ENCODE measurements at places on chromosomes 13 and 19.
A peak's percentile ranks its signal among the peaks of the same experiment; 100 is the strongest.

- no peak for DNase-seq
These were observed 50.7 kb downstream of the NDFIP2 start for GRCh38 chr13:79531542-79532254.

DNA sequence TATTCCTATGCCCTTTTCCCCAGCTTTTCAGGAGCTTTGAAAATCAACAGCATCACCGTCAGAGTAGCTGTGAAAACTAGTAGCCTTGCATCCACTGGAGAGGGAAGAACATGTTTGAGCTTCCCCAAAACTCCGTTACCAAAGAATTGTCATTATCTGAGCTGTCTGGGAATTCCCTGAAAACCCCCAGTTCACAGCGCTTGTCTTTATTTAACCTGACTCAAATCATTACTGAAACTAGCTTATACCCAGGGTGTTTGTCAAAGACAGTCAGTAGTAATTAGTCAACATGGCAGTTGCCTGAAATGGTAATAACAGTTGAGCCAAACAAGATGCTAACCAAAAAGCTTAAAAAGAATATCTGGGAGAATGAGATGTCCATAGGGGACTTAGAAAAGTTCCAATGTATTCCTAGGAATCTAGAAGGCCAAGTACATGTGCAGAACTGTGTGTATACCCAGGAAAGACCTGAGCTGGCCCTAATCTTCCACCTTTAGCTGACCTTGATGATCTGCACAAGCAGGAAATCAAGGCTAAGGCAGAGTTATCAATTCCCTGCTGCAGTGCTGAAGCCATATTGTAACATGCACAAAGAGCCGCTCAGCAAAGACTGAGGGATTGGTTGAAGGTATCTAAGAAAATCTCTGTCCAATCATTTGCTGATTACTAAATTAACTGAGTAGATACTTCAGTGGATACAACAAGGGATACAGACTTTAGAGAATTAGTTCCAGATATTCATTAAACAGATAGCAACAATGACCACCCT, 130.8 kb downstream of the KL start:
- DNase-seq = no peak

DNA sequence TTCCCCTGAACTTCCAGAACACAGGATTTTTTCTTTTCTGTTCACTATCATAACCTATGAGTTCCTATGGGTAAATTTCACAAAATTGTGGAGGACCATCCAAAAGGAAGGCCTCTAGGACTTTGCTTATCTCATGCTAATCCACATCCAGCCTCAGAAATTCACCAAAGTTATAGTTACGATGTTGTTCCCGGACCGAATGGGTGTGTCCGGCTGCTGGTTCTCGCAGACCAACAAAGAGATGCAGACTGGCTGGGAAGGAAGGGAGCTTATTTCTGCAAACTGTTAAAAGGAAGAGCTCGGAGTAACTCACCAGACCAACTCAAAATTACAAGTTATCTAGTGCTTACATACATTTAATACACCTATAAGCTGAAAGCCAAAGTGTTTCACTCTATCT, 882.9 kb upstream of the SPRY2 start:
- DNase-seq = no peak

- DNase-seq = no peak
These were observed 16.0 kb upstream of the URI1 start for GRCh38 chr19:29926031-29926430.

DNA sequence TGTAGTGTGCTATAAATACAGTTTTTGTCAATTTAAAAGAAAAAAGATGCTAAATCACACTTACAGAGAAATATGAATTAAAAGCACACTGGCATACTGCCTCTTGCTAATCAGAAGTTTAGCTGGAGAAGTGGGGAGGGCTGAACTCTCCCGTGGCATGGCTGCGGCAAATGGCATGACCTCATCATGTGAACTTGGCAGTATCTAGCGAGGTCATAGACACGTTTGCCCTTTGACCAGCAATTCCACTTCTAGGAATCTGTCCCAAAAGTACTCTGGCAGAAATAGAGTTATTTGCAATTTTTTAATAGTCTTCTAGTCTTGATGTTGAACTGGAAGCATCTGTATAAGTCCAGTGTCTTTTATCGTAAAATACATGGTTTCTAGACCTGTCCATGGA, 42.0 kb upstream of the MCF2L start:
- no peak for DNase-seq

GRCh38 chr19:40803170-40803856, 4.3 kb downstream of the EGLN2 start:
- DNase-seq = no peak

DNA sequence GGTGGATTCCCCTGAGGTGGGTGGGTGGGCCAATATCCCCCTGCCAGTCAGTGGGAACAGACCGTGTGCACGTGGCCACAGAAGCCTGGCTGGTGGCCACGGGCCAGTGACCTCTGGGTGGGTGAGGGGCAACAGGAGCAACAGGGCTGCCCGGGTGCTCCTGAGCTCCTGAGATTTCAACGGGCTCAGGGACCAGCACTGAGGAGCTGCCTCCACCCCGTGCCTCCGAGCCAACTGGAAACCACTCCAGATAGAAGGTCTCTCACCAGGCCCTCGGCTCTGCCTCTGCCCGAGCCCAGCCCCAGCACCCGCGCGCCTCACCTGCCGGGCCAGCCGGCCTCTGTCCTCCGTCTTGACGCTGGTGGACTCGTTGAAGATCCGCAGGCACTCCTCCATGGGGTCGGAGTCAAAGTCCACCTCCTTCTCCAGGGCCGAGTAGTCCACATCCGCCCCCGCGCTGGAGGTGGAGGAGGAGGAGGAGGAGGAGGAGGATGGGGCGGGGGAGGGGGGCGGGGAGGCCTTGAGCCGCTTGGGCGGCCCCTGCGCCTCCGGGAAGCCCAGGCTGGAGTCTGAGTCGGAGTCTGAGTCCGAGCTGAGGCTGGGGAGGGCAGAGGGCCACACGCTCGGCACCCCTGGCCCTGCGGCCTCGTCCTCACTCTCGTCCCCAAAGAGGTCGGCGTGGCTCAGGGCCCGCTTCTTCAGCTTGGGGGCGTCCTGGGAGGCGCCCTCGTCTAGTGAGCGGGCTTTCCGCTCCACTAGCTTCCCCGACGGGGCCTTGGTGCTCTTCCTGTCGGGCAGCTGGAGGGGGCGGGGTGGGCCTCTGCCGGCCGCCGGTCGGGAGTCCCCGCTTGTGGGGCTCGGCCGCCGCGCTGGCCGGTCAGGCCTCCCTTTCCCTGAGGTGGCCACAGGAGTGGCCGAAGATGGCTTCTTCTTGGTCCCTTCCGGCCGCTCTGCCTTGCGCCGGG, 14.8 kb upstream of the ATP8B3 start:
- DNase-seq = peak; percentile 65

- DNase-seq = no peak
These were observed 1.8 kb downstream of the LSM4 start for GRCh38 chr19:18320865-18321733.

- no peak for DNase-seq
These were observed 4.9 kb downstream of the AP1M1 start for GRCh38 chr19:16202320-16203255.

DNA sequence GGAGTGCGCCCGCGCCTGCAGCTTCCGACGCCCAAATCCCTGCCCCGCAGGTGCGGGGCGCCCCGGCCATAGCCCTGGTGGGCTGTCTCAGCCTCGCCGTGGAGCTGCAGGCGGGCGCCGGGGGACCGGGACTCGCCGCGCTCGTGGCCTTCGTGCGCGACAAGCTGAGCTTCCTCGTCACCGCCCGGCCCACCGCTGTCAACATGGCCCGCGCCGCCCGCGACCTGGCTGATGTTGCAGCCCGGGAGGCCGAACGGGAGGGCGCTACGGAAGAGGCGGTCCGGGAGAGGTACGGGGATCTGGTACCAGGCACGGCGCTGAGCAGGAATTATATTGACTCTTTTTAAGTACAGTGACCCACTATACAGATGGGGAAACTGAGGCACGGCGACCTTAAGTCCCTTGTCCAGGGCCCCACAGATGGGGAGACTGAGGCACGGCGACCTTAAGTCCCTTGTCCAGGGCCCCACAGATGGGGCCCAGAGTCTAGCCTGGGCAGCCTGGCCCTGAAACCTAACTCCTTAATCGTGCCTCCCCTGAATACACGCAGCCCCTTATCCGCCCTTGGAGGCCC, 586 bp downstream of the MRI1 start:
- DNase-seq = peak; percentile 62

DNA sequence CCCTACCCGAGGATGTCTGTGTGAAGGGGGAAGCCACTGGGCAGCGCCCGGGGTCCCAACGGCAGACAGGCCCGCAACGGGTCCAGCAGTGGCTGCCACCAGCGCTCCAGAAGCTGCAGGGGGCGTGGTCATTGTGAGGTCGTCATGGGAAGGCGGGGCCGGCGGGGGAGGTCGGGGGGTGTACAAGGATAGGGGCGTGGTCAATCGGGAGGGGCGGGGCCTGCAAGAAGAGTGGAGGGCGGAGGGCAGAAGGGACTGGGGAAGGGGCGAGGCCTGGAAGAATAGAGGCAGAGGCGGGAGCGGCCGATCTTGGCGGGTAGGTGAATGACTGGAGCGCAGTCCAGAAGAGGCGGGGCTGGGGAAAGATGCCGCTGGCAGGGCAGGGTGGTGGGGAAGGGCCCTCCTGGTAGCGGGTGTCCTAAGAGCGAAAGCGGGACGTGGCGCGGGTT, 4.4 kb downstream of the FUZ start:
- peak; percentile 99 for DNase-seq

DNA sequence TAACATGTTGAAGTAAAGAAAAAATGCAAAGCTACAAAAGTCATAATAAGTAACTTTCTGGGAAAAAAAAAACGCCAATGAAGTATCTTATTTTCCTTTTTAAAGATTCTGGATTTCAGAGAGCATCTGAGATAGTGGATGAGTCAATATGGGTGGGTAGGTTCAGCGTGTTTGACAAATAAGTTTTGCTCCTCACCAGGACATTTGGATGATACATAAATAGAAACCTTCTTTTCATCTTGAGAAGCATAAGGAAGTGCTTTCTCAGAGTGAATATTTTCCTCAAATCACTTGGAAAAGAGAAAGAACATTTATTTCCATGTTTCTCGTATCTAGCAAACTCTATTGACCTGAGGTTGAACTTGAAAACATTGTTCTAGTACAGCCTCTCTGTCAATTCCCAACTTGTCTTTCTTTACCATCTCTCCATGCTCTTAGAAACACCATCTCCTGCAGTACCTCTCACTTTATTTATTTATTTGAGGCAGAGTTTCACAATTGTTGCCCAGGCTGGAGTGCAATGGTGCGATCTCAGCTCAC, 463.2 kb downstream of the KLF5 start:
- no peak for DNase-seq

- no peak for DNase-seq
These were observed 43.6 kb downstream of the STOML3 start for GRCh38 chr13:38947054-38947453.

- DNase-seq = no peak
These were observed 279.8 kb upstream of the DACH1 start for GRCh38 chr13:72146816-72147215.

GRCh38 chr13:109480011-109480955, 306.1 kb downstream of the IRS2 start:
- DNase-seq = no peak

DNA sequence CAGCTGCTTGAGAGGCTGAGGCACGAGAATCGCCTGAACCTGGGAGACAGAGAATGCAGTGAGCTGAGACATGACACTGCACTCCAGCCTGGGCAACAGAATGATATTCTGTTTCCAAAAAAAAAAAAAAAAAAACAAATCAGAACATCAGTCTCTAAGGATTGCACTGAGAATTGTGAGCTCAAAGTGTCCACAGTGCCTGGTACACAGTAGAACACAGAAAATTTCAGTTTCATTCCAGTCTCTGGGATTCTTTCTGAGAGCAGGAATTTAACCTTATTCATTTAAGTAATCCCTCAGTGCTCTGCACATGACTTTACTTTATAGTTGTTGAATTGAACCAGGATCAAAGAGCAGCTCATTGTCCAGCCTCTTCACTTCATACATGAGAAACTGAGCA, 25.9 kb upstream of the GATAD2A start:
- DNase-seq = no peak

DNA sequence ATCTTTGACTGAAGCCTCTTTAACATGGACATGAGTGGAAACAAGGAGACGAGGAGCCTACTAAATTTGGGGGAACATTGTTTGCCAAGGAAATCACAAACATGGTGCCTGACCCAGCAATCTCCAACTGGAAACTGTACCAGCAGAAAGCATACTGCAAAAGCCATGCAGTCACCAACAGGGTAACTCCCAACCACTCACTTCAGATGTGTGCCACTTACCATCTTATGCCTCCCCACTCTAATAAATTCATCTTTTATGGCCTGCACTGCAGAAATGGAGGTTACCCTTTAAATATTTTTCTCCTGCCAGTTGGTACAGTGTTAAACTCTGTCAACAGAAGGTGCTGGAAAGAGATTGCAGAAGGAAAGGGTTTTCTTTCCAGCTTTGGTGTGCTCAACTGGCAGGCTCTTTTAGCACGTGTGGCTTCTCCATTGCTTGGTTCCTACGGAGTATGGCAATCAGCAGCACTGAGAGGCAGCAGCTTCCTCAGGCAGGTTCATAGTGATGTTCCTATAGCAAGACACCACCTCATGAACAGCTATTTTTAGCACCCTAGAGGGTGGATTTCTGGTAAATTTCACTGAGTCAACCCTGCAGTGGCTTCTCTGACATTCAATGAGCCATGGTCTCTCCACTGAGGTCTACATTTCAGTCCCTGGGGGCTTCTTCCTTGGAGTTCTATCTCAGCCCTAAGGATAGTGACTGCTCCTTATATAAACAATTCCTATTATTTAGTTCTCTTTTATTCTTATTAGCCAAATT, 21.4 kb downstream of the MIR17HG start:
- DNase-seq = no peak

GRCh38 chr13:97276862-97277269, 54.7 kb downstream of the MBNL2 start:
- DNase-seq = no peak

DNA sequence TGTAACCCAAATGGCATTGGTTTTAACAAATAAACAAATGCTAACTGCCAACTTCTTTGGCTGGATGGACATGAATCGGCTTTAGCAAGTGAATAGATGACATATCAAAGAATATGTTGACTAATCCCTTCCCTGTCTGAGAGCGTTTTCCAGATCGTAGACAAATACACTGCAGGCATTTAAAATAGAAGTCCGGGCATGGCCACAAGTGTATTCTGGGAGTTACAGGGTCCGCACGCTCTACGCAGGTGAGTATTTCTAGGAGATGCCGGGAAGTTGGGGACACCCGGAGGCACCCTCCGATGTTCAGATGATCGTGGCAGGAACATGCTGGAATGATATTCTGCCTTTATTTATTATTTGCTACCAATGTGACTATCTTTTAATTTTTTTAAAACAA, 53.2 kb upstream of the ZNF536 start:
- DNase-seq = no peak

GRCh38 chr13:98536729-98537128, 40.2 kb downstream of the STK24 start:
- no peak for DNase-seq

DNA sequence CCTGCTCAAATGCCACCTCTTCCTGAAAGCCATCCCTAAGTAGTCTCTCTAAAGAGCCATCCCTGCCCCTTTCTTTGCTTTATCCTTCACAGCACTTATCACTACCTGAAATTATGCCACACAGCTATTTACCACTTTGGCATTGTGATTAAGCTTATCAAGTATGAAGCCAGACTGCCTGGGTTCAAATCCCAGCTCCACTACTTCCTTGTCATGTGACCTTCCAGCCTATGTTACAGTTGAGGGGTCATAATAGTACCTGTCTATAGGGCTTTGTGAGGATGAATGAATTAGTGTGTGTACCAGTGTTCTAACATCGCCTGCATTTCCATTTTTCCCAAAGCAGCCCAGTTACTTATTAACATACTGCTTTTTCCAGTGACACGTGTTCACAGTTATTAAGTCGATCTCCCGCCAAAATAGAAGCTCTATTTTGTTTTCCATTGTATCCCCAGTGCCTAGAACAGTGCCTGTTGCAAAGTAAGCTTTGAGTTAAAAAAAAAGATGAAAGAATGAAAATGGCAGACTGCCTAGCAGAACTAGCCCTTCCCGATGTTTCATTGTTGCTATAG, 32.8 kb downstream of the ZSWIM9 start:
- no peak for DNase-seq

Measured in nephron progenitor cell (in vitro differentiated cells).